ENCODE measurements at places on chromosomes 7 and 10.

- no peak for DNase-seq
Measured at GRCh38 chr10:105538874-105539273, 897.8 kb downstream of the SORCS3 start.

DNA sequence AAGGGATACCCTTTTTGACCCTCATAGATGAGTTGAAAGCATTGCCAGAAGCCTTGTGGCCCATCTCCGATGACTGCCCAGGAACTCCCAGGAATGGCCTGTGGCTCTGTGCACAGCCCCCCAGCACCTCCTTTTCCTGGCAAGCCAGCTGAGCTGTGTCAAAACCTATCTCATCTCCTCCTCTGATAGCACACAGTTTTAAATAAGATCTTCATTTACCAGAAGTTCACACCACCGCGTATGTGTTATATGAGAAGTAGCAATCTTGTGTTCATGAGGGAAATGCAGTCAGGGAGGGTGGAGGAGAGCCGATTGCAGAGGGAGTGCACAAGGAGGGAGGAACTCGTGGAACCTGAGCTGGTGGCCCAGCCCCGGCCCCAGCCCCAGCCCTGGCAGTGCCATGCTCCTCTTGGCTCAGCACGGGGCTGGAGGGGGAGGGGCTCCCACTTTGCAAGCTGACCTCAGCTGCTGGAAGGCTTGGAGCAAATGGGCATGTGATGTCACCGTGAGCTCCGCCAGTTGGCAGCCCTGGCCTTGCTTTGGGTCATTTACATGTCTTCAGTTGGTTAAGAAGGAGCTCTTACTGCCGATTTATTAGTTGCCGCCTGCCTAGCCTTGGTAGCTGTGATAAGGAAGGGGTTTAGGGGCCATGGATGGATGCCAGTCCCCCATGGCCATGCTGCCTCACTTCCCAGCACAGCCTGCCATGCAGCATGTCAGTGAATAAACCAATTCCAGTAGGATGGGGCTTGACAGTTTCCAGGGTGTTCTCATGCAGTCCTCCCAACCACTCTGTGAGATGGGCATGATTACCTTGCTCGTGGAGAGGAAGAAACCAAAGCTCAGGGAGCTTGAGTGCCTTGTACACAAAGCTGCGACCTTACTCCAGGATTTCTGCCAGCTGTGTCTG is 20.0 kb downstream of the UNC5B start:
- DNase-seq = peak; percentile 36

DNA sequence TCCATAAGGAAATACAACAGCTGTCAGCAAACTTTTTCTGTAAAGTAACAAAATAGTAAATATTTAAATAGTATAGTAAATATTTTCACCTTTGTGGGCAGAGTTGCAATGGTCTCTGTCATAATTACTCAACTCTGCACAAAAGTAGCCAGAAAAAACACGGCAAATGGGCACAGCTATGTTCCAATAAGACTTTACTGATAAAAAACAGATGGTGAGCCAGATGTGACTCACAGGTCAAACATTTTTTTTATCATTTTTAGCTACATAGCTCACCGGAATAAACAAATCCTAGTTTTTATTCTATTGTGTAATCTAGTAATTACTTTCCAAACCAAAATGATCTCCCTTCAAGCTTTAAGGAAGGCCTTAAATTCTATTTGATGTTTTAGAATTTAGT is 55.3 kb downstream of the NCAPG2 start:
- DNase-seq = no peak

GRCh38 chr10:35639728-35640401 is 2.2 kb downstream of the FZD8 start:
- peak; percentile 28 for DNase-seq

DNA sequence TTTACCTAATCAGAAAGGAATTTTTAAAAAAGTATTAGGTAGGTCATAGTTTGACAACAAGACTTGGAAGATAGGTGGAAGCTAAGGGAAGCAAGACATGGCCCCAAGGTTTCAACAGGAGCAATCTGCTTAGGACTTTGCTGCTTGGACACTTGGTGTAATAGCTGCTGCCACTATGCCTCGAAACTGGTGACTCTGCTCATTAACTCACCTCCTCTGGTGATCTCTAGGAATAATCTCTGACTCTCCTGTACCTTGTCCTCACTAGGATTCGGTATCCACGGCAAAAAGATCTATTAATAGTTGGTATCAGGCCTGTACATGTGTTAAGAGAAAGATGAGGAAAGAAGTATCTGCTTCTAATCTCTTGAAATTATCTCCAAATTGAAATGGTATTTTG is 53.1 kb downstream of the PTEN start:
- no peak for DNase-seq

DNA sequence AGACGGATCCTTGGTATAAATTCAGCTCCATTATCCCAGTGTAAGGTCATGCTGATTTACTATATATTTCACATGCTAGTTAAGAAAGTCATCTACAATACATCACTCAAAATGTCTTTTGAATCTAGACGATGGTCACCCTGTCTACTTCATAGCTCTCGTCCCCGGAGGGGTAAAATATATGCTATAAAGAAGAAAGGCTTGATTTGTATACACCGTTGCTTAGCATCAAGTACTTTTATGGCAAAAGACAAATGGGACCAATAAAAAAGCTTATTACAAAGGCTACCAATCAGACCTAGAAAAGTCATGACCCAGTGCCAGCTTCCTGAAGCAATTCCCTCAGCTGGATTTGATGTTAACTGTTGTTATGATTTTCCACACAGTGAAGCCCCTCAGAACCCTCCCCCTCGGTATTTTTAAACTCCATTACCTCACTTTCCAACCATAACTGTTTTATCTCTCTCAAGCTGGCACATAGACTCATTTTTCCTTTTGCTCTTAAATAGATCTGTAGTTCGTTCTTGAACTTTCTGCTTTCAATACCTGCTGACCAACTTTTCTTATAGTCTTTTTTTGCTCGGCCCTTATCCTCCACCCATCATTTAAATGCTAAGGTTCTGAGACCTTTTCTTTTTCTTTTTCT is 104.9 kb downstream of the DOCK4 start:
- DNase-seq = no peak

GRCh38 chr10:71216363-71216695 is 4.0 kb downstream of the UNC5B start:
- DNase-seq = no peak

DNA sequence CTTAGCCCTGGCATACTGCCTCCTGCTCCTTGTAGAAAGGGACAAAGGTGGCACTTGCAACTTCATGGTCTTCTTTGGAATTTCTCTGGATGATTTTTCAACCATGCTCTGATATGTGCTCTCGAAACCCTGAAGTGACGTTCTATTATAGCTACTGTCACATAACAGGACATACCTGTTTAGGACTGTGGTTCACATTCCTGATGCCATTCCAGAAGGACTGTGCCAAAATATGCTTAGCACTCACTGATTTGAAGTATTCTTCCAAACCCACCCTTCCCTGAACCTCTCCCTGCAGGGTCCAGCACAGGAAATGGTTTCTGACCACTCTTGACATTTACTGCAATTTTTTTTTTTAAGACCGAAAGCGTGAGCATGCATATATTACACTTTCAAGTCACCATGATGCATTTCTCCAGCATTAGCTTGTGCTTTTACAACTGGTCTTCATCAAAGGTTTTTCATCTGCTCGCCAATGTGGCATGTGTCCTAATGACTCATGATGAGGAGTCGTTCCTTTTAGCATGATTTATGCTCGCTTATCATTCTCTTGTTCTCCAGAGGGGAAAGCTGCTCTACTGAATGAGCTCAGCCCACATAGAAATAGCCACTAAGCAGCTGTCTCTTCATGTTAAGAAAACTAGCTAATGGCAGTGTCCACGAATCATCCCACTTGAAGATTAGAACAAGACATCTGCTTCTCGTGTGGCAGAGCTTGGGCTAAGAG is 135.2 kb downstream of the ADAM12 start:
- no peak for DNase-seq

DNA sequence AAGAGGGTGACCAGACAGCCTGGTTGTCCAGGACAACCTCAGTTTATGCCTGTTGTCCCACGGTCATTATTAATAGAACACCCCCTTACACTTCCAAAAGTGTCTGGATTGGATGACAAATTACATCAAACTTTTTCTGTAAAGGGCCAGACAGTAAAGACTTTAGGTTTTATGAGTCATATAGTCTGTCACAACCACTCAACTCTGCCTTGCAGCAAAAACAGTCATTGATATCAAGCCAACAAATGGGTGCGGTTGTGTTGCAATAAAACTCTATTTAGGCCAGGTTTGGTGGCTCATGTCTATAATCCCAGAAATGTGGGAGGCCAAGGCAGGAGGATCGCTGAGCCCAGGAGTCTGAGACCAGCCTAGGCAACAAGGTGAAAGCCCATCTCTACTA is 66.7 kb upstream of the ATP6V0A4 start:
- DNase-seq = no peak

- DNase-seq = no peak
Measured at GRCh38 chr7:85681241-85681640, 494.4 kb upstream of the SEMA3D start.

- no peak for DNase-seq
Measured at GRCh38 chr10:45417746-45418145, 43.7 kb downstream of the ALOX5 start.

DNA sequence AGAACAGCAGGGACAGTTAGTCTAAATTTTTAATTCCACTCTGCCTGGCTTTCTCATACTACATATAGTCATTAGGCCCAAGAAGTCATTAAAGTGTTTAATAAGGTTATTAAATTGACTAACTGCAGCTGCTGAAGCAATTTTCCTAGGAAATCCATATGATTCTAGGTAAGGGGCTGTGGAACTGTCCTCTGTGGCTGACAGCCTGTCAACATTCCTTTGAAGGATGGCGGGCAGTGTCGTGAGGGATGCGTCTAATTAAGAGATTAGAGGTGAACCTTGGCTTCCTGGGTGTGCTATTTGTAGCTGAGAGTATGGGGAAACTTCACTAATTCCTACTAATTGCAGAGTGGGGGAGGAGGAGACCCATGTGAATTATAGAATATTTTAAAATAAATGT is 64.6 kb downstream of the SNX10 start:
- DNase-seq = no peak

GRCh38 chr7:65731562-65732035 is 141.3 kb upstream of the VKORC1L1 start:
- DNase-seq = no peak

DNA sequence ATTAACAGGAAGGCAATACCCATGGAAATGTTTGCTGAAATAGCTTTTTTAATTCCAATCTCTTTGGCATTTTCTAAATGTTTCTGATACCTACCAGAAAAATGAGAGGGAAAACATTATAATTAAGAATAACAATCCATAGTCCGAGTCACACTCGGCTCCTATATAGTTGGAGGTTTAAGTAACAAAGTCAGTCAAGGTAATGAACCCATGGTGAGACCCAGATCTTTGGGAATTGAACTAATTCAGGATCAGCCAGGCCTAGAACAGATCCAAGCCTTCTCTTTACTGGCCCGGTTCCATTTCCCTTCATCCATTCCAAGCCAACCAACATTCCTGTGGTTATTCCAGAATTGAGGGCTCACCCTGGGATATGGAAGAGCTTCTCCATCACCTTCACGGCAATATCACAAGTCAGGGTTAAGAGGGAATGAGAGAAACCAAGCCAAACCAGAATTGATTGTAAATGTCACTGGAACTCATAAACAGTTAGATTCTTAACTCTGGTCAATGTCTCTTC is 28.3 kb downstream of the ABCB4 start:
- no peak for DNase-seq

DNA sequence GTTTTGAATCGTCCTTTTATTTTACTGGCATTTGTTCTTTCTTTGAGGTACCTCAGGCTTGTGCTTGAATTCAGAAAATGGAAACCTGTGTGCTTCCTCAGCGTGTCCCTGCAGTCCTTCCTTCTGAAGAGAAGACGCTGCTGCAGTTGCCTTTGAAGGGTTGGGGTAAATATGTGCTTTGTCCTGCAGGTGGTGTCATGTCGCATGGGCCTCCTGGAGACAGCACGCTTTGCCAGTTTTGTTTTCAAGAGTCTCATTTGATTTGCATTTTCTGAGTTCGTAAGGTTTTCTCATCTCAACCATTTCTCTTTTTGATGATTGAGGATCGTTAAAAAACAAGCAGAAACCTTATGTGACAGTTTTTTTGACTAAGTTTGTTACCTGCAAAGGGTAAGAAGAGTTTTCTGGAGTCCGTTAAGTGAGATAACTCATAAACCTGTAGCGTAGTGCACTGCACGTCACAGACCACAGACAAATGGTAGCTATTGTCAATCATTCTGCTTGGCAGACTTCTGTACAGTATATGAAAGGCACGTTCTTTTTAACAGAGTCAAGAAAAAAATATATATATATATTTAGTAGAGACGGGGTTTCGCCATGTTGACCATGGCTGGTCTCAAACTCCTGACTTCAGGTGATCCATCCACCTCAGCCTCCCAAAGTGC is 57.0 kb downstream of the CDC123 start:
- DNase-seq = no peak

DNA sequence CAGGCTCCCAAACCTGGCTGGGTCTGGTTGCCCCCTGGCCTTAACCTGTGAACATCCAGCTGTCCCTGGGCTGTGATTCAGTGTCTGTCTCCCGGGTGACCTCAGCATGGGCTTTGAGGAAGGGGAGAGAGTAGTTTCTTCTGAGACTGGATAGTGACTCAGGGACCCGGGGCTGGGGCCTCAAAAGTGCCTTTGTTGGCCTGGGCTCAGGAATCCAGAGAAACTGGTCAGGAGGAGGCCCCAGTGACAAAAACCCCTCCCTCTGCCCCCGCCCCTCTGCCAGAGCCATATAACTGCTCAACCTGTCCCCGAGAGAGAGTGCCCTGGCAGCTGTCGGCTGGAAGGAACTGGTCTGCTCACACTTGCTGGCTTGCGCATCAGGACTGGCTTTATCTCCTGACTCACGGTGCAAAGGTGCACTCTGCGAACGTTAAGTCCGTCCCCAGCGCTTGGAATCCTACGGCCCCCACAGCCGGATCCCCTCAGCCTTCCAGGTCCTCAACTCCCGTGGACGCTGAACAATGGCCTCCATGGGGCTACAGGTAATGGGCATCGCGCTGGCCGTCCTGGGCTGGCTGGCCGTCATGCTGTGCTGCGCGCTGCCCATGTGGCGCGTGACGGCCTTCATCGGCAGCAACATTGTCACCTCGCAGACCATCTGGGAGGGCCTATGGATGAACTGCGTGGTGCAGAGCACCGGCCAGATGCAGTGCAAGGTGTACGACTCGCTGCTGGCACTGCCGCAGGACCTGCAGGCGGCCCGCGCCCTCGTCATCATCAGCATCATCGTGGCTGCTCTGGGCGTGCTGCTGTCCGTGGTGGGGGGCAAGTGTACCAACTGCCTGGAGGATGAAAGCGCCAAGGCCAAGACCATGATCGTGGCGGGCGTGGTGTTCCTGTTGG is at the start of gene CLDN4:
TSS of gene CLDN4 (plus strand) at position 316 of the 903 bp plus-strand sequence. CDS start at position 522, 206 bp downstream.
- no peak for DNase-seq

Data from right lobe of liver (tissue), 6 donors.